ENCODE measurements at places on chromosomes 6 and 20.
A peak's percentile ranks its signal among the peaks of the same experiment; 100 is the strongest.

DNA sequence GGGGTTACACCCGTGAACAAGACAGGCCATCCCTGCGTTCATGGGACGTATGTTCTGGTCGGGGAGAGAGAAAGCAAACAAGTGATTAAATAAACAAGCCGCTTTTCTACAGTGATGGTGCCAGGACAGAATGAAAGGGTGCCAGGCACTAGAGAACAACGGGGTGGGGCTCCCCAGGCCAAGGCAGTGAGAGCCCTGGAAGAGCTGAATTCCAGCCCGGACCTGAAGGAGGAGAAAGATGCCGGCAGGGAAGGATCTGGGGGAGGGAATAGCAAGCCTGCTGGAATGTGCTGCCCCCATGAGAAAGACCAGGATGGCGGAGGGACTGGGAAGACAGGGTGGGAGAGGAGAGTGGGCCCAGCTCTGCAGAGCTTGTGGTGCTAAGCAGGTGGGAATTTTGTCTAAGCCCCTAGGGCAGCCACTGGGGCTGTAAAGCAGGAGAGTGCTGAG lies 7.5 kb downstream of the SNAI1 start:
- no peak for DNase-seq

GRCh38 chr20:53001498-53002301 lies 29.5 kb downstream of the TSHZ2 start:
- DNase-seq: no peak

DNA sequence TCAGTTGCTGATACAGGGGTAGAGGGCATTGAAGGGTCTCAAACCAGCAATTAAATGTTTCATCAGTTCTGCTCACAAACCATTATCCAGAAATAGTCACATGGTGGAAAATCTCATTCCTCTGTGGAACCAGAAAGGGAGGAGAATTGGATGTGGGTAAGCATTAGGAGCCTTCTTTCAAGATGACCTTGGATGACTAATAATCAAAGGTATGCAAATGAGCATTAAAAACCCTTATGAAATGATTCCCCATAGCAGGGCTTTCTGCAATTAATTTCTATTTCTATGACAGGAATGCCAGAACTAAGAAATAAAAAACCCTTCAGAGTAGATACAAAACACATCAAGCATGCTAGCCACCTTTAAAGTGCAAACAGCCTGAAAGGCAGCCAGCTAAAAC lies 37.4 kb upstream of the HCRTR2 start:
- DNase-seq: no peak

- DNase-seq: no peak
Measured at GRCh38 chr6:106060167-106060566, 26.0 kb upstream of the PRDM1 start.

- no peak for DNase-seq
Measured at GRCh38 chr6:69976591-69977090, 110.3 kb downstream of the COL19A1 start.

GRCh38 chr6:82030301-82030700 lies 217.2 kb downstream of the IBTK start:
- DNase-seq: no peak

GRCh38 chr6:57262901-57263694 lies 41.0 kb upstream of the RAB23 start:
- DNase-seq: no peak

GRCh38 chr20:63484651-63485403 lies 12.4 kb upstream of the KCNQ2 start:
- no peak for DNase-seq

GRCh38 chr20:30985386-30985785 lies 272.1 kb upstream of the DEFB115 start:
- no peak for DNase-seq

- no peak for DNase-seq
Measured at GRCh38 chr20:32631933-32632460, 41.7 kb downstream of the C20orf203 start.

DNA sequence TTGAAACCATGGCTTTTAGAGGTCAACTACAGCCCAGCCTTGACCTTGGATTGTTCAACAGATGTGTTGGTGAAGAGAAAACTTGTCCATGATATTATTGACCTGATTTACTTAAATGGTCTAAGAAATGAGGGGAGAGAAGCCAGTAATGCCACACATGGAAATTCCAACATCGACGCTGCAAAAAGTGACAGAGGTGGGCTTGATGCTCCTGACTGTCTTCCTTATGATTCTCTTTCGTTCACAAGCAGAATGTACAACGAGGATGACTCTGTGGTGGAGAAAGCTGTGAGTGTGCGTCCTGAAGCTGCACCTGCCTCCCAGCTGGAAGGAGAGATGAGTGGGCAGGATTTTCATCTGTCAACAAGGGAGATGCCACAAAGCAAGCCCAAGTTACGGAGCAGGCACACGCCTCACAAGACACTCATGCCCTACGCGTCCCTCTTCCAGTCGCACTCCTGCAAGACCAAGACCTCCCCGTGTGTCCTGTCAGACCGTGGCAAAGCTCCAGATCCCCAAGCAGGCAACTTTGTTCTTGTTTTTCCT lies 16.2 kb downstream of the TTLL2 start:
- no peak for DNase-seq

GRCh38 chr20:51116765-51117686 lies 94.1 kb upstream of the KCNG1 start:
- DNase-seq: no peak

- no peak for DNase-seq
Measured at GRCh38 chr20:9241232-9241692, 172.4 kb downstream of the PLCB4 start.

GRCh38 chr20:60220706-60221105 lies 262.5 kb downstream of the CDH26 start:
- no peak for DNase-seq

GRCh38 chr6:147660334-147661311 lies 152.1 kb downstream of the SAMD5 start:
- no peak for DNase-seq

GRCh38 chr6:160996131-160996601 lies 4.6 kb downstream of the MAP3K4 start:
- no peak for DNase-seq

GRCh38 chr6:81720427-81720826 lies 32.1 kb downstream of the TENT5A start:
- no peak for DNase-seq

GRCh38 chr6:1703091-1703855 lies 93.6 kb downstream of the FOXC1 start:
- no peak for DNase-seq

DNA sequence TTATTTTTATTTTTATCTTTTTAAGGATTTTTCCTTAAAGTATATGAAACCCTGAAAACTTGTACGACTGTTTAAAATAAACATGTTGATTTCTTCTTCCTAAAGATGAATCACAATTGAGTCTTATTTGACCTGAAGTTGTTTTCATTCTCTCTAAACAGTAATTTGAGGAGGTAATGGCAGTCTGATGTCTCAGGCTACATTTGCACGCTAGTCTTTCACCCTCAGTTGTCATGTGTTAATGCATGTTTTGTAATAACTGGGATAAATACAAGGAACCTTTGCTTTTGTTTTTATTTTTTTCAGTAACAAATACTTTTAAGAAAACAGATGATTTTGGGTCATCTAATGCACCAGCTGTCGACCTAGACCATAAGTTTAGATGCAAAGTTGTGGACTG lies 55.2 kb downstream of the SCAND1 start:
- DNase-seq: no peak

DNA sequence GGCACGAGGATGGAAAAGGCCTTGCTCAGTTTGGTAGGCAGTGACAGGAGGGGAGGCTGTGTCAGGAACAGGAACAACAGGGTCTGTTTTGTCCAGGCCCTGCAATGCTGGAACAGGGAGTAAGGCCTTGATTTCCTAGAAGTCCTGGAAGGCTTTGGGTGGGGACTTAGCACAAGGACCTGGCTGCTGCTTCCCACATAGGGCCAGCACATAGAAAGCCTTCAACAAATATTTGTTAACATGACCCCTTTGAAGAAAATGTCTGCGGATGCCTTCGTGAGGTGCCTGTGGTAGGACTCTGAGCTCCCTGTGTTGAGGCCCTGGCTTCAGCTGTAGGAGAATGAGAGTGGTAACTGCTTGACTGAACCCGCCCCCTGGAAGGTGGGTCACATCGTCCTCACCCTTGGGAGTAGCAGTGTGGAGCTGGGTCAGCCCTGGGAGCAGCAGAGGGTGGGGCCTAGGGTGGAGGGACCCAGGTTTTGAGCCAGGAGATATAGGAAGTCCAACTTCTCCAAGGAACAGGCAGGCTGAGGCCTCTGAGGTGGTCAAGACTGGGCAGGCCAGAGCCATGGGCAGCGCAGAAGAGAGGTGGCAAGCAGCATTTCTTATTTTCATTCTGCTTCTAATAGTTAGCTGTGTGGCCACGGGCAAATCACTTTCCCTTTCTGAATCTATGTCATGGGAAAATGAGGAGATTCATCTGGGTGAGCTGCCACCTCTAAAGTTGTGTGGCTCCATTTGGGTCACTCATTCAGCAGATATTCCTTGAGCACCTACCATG lies 50.0 kb downstream of the CNBD2 start:
- no peak for DNase-seq

DNA sequence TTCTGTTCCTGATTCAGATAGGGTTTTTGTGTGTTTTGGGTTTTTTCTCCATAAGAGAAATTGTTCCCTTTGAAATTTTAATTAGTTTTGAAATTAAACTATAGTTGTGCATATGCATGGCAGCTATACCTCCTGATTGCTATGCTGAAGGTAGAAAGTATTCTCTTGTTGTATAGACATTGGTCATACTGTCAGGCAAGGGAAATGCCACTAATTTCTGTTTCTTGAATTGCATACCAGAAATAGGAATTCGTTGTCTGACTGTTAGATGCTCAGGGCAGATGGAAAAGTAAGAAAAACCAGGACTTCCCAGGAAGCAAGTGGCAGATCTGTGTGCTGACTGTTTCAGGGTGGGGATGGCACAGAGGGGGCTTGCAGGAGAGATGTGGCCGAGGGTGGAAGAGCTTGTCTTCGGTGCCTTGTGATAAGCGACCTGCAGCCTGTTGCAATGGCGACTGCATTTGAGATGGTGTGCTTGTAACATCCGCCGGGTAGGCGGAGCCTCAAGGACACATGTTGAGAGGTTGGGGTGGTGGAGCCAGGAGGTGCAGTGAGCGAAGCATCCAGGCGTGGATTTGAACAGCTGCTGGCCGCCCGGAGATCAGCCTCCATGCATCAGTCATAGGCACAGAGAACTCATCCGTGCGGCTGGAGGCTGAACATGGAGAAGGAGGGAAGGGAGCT lies 42.8 kb downstream of the RREB1 start:
- DNase-seq: peak; percentile 93

- no peak for DNase-seq
Measured at GRCh38 chr20:60921022-60921622, 330.9 kb upstream of the CDH4 start.

DNA sequence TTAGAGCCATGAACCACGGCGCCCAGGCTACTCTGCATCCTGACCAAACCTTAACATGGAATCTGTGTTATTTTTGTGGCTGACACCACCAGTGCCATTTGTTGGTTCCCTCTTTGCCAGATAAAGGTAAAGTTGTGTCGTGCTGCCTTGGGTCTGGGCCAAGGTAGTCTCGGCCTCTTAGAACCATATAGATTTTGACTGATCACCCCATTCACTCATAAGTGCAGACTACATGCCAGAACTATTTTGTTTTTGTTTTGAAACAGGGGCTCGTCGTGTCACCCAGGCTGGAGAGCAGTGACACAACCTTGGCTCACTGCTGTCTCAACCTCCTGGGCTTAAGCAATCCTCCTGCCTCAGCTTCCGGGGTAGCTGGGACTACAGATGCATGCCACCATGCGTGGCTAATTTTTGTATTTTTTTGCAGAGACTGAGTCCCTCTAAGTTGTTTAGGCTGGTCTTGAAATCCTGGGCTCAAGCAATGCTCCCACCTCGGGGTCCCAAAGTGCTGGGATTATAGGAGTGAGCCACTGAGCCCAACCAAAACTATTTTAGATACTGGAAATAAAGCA lies 19.2 kb upstream of the RIPOR3 start:
- DNase-seq: no peak

DNA sequence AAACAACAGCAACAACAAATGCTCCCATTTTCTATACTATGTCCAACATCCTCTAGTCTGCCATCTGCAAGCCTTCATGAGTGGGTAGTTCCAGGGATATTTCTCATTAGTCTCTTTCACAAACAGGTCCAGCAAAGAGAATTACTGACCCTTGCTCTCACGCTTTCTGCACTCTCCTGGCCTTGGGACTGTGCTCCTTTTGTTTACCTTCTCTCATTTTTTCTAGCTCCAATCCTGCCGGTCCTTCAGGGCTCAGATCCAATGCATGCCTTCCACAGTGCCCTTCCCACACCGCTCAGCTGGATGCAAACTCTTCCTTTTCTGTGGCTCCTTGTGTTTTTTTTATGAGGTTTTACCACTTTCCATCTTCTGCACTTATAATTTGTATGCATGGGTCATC lies 47.2 kb downstream of the ADTRP start:
- DNase-seq: no peak

- DNase-seq: no peak
Measured at GRCh38 chr6:318243-318890, 26.1 kb downstream of the DUSP22 start.

DNA sequence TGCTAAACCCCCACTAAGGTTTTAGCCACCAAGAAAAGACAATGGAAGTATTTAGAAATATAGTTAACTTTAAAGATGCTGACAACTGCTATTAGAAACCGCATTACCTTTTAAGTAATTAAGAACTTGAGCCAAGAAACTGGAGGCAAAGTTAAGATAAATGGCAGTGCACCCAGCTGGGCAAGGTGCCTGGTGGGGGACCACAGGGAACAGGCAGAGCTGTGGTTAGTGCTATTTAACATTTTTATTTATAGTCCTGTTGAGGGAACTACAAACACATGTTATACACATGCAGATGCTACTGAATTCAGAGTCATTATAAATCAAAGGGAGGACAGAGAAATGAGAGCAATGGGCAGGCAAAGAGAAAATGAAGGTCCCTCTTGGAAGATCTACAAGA lies 447.9 kb downstream of the TFAP2B start:
- DNase-seq: no peak

DNA sequence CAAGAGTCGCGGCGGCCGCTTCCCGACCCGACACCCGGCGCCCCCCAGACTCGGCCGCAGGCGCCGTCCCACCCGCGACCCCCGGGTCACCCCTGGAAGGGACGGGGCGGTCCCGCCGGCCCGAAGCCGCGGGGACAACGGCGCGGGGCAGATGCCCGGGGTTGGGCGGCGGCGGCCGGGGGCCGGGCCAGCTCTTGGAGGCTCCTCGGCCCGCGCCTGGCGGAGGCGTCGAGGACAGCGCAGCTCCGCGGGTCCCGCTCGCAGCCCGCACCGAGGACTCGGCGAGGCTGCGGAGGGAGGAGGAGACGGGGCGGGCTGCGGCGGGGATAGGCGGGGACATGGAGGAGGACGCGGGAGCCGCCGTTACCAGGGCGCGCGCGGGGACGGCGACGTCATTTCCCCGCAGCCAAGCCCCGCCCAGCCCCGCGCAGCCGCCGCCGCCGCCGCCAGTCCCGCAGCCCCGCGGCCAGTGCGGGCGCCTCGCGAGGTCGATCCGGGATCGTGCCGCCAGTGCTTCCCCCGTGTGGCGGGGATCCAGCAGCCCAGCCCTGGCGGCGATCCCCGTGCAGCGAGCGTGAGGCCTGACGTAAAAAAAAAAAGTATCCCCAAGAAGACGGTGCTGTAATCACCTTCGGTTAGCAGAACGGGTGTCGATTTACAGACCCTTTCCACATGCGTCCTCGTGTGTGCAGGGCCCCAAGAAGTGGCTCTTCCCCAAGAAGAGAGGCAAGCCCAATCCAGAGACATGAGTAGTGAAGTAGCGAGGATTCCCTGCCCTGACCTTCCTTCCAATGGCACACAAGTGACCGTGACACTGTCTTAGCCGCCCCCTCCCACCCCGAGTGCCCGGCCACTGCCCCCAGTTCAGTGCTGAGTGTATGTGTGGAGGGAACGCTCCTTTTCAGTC lies at the start of gene FAM184A:
FAM184A (minus strand) TSS at position 289 of the 907 bp plus-strand sequence. CDS start 365 bp downstream, outside the sequence.
- DNase-seq: peak; percentile 71
